ENCODE measurements at places on chromosomes 13 and 19.

GRCh38 chr13:110116072-110116487 is 190.9 kb downstream of the COL4A1 start:
- peak; percentile 20 for DNase-seq

DNA sequence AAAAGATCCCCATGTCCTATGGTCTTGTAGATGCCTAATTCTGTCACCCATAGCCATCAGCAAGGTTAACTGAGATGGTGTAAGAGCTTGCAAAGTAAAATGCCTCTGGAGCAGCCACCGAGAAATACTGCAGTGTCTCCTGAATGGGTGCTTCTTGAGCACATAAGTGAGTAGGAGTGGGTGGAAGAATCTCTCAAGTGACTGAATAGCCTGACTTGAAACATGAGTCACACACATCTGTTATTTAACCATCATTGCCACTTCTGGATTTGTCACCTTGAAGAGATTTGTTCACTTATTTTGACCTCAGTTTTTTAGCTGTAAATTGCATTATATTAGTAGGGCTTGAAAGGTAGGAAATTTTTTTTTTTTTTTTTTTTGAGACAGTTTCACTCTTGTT is 2.3 kb downstream of the ZNF714 start:
- no peak for DNase-seq

GRCh38 chr13:33612641-33613638 is 205.0 kb upstream of the RFC3 start:
- DNase-seq: no peak

DNA sequence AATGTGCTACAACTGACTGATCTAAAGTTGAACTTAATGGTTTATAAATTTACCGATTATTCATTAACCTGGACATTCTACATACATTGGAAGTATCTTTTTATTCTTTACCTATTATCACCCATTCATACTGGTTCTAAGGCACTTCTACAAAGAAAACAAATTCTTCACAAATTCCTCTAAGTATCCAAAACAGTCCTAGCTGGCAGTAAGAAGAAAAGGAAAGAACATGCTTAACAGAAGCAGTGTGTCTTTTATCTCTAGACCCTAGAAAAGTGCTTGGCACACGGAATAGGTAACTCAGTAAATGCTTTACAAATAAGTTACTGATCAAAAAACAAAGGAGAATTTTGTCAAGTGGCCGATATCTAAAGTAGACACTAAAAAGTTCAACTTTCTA is 32.8 kb downstream of the TSC22D1 start:
- DNase-seq: no peak

DNA sequence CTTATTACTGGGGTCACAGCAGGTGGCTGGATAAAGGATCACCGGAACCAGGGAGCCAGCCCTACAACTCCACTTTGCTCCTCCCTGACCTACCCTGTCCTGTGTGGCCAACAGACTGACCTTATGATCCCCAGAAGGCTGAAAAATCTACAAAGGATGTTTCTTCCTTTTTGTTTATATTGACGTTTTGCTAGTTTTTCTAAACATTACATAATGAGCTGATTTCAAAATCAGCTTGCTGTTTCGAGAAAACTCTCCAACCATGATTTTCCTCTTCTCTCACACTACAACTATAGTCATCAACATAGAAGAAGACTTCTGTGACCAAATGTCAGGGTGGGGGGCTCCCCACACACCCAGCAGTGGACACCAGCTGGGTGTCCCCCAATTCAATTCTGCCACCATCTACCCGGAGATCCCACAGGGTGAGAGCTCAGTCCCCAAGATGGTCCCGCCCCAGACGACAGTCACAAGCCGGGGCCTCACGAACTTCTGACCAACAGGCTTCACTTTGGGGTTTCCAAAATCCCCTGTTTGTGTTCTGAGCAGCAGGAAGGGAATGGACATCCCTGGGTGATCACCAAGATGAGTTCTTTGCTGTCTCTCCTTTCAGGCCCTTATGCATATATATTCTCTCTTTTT is 35.0 kb downstream of the ZNF536 start:
- no peak for DNase-seq

DNA sequence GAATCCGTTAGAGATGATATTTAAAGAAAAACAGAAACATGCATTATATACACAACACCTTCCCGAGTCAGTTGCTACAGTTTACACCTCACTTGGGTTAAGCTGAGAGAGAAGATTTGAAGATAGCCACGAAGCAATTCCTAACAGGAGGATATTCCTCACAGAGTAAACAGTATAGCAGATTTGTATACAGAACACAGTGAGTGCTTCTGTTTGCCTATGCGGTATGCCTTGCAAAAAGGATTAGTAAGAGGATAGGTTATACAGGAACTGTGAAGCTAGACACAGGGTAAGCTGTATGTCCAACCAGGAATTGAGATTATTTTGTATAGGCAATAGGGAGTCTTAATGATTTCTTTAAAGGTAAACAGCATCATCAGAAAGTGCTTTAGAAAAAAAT is 471.8 kb downstream of the LIG4 start:
- no peak for DNase-seq

- DNase-seq: no peak
Observed at GRCh38 chr13:93621051-93621450, 394.4 kb downstream of the GPC6 start.

DNA sequence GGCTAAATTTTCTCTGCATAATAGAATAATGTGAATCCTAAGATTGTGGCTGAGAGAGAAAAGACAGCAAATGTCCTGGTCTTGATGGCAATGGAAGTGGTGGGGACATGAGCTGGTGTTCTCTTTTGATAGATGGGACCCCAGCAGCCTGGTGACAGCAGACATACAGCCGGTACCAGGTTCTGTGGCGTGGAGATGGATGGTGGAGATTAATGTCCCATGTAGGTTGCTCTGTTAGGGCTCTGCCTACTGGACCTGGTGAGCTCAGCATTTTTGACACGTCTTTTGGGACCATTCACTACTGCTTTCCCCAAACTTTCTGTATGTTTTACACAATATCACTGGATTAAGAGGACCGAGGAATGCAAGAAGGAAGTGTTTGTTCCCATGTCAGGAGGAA is 8.2 kb upstream of the SIGLEC14 start:
- DNase-seq: no peak

GRCh38 chr13:60146471-60146870 is 17.3 kb downstream of the DIAPH3 start:
- no peak for DNase-seq

GRCh38 chr13:102351521-102351920 is 50.3 kb downstream of the FGF14 start:
- no peak for DNase-seq

DNA sequence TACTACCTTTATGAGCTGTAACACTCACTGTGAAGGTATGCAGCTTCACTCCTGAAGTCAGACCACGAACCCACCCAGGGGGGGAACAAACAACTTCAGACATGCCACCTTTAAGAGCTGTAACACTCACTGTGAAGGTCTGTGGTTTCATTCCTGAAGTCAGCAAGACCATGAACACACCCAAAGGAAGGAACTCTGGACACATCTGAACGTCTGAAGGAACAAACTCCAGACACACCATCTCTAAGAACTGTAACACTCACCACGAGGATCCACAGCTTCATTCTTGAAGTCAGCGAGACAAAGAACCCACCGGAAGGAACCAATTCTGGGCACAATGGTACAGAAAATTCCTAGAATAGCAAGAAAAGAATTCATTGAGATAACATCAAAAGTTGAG is 1796.5 kb upstream of the MIR17HG start:
- DNase-seq: no peak

GRCh38 chr19:18408053-18408476 is 10.6 kb upstream of the LRRC25 start:
- no peak for DNase-seq

DNA sequence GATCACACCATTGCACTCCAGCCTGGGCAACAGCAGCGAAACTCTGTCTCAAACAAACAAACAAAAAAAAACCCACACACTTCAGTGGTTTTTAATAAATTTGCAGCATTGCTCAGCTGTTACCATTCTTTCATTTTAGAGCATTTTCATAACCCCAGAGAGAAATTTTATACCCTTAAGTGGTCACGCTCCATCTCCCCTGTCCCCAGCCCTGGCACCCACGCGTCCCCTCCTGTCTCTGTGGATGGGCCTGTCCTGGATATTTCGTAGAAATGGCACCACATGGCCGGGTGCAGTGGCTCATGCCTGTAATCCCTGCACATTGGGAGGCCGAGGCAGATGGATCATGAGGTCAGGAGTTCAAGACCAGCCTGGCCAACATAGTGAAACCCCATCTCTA is 7.8 kb downstream of the THOP1 start:
- no peak for DNase-seq

GRCh38 chr19:48878196-48879024 is 6.2 kb downstream of the PPP1R15A start:
- DNase-seq: no peak

- DNase-seq: no peak
Observed at GRCh38 chr13:91576590-91576989, 178.2 kb downstream of the GPC5 start.

DNA sequence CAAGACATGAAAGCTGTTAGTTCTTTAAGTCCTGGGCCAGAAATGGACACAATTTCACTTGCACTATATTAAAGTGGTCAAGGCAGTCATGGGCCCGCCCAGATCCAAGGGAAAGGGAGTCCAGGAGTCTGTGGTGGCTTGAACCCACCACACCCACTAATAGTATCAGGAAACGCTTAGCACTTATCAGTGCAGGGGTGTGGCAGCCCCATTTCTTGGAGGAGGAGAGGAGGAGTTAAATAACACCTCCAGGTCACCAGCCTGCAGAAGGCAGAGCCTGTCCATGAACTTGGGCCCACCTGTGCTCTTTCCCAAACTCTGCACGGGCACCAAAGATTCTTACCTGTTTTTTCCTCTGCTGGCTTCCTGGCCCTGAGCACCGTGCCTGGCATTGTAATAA is 5.4 kb upstream of the NTN5 start:
- no peak for DNase-seq

- no peak for DNase-seq
Observed at GRCh38 chr13:109938255-109938936, 152.0 kb upstream of the IRS2 start.

- DNase-seq: no peak
Observed at GRCh38 chr19:6590258-6590826, 608 bp downstream of the CD70 start.

- no peak for DNase-seq
Observed at GRCh38 chr19:13058951-13059660, 43.6 kb downstream of the LYL1 start.

DNA sequence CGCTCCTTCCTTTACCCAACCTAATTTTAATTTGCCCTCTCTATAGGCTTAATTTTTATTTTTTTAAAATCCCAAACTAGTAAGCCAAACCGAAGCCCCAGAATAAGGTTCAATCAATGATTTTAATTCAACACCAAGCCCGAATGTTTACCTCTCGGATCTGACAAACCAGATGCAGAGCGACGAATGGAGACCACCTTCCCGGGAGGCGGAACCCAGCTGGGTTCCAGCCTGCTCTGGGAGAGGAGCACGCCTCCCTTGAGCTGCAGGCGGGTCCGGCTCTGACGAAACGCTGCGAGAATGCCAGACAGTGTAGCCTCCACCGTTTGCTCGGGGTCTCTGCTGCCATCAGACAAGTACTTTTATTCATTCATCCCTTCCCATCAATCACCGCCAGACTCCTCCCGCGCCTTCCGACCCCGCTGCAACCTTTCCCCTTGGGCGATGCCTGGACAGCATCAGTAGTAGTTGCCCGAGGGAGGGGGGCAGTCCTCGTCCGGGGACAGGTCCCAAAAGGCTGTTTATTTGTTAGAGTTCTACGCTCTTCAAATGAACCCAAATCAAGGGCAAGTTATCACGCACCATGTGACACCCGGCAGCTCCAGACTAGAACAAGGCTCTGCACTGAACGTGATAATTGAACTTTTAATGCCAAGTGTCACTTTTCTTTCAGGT is 752 bp upstream of the EDNRB start:
- DNase-seq: no peak

- no peak for DNase-seq
Observed at GRCh38 chr13:34567597-34567996, 374.5 kb upstream of the NBEA start.

- DNase-seq: no peak
Observed at GRCh38 chr19:35449359-35450043, 1.4 kb downstream of the FFAR2 start.

DNA sequence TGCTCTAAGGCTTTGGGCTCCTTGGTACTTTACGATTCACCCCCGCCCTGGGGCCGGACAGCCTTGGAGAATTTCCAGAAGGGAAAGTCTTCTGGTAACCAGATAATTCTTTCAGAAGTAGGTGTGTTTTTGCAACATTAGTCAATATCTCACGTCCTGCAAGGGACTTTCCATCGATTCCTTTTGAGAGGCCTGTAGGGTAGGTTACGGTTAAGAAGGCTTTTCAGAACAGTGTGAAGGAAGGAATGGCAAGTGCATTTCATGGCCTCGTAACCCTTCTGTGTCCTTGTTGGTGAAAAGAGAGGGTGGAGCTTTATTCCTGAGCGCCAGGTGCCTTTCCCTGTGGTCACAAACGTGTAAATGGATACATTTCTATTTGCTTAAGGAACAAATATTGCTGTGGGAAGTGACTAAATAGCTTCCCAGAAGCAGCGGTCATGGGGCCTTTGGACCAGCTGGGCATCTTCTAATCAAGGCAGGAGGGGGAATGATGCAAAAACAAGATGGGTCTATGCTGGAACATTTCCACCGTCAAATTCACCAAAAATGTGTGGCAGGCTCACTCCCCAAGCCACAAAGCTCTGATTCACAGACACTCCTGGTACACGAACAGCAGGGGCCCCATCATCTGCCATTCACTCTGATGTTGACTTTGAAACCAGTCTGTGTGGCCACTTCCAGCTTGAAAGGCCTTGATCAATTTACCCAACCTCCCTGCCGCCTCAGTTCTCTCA is 99.2 kb downstream of the ANKRD10 start:
- no peak for DNase-seq

DNA sequence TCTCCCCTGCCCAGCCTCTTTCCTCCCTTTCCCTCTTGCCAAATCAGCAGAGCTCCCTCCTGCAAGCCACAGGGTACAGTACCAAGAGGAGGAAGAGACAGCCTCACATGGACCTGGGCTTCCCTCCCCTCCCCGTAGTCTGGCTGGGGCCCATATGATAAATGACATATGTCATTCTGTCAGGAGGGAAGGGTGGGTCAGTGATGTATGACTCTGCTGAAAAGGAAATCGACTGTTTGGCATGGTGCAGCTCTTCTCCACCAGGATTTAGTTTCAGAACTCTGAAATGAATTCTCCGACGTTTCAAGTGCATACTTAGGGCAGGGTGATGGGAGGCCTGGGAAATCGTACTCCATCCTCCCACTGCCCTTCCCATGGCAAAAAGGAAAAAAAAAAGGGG is 9.8 kb downstream of the TSHZ3 start:
- DNase-seq: no peak

- DNase-seq: peak; percentile 51
Observed at GRCh38 chr19:34345947-34346351, 19.0 kb upstream of the GPI start.
